ENCODE measurements at places on chromosomes 5 and 9.

DNA sequence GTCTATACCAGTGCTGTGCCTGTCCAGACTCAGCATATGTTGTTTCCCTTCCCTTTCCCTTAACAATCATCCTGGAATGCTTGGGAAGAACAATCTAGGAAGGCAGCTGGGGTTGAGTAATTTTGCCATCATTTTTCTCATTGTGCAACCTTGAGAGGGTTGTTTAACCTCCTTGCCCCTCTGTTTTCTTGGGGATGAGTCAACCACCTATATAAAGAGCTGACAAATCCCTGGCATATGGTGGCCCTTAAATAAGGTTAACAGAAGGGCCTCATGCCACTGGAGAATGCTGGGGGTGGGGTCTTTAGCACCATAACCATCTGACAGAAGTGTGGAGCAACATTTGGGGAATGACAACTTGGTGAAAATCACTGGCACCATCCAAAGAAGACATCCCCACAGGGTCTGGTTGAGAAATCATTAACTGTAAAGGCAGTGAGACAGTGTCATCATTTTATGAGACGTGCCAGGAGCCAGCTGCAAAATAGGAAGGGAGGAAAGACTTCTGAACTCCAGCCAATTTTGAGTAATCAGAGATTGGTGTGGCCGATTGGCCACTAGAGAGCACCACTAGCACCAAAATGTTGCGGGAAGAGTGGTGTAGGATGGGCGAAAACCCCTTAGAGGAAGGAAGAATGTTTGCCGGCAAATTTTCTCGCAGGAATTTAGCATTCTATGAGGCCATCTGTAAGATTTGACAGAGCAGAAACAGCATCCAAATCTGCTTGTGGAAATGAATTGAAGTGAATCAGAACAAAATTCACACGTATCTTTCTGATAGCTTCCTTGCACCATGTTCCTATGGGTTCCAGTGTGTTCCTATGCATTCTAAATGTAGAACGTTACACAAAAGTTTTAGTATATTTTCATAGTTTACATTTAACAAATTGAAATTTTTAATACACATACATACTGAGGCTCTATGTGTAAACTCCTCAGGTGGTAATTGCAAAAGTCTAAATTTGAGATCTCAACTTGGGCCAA lies 113.8 kb downstream of the MSX2 start:
- DNase-seq, result no peak

GRCh38 chr5:110048491-110048890 lies 358.8 kb downstream of the MAN2A1 start:
- DNase-seq, result no peak

DNA sequence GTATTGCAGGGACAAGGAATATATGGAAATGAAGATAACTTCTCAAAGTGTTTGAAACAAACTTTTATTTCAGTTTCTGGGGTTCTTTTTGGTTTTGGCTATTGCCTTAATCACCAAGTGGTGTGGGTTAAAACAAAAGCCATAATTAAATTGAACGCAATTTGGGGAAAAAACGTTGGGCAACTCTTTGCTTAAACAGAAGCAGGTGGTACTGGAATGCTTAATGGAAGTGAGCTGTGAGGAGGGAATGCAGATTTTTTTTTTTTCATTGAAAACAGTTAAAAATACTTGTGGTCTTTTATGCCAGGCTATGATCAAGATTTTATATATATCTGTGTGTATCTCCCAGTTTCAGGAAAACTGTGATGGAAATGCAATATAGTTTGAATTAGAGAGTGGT lies 195.7 kb upstream of the TUT7 start:
- DNase-seq, result no peak

DNA sequence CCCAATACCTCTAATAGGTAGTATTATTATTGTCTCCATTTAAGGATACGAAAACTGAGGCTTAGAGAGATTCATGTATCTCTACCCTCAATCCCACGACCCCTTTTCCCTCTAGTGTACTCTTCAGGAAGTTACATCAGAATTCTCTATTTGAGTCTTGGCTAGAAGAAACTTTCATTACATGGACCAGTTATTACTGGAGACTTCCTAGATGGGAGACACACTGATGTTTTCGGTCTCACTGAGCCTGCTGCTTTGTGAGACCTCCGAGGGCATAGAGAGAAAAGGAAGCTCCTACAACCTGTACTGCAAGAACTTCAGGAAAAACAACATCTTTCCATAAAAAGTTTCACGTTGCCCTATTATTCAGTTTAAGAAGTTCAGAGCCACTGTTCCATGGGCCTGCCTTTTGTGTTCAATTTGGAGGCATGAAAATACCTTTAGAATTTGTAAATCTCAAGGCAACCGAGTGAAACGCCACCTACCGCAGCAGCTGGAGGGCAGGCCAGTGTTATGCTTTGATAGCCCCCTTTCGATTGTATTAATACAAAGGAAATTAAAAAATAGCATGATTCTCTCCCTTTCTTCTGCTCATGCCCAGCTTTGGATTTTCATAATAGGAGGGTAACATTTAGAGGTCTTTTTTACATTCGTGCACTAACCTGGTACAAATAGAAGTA lies 223.3 kb downstream of the EBF1 start:
- DNase-seq, result no peak

- DNase-seq, result no peak
Measured at GRCh38 chr9:101479338-101480030, 43.9 kb upstream of the ALDOB start.

GRCh38 chr5:125317536-125317995 lies 571.1 kb upstream of the ZNF608 start:
- no peak for DNase-seq

GRCh38 chr5:54017580-54017979 lies 292.8 kb downstream of the ARL15 start:
- DNase-seq, result no peak

DNA sequence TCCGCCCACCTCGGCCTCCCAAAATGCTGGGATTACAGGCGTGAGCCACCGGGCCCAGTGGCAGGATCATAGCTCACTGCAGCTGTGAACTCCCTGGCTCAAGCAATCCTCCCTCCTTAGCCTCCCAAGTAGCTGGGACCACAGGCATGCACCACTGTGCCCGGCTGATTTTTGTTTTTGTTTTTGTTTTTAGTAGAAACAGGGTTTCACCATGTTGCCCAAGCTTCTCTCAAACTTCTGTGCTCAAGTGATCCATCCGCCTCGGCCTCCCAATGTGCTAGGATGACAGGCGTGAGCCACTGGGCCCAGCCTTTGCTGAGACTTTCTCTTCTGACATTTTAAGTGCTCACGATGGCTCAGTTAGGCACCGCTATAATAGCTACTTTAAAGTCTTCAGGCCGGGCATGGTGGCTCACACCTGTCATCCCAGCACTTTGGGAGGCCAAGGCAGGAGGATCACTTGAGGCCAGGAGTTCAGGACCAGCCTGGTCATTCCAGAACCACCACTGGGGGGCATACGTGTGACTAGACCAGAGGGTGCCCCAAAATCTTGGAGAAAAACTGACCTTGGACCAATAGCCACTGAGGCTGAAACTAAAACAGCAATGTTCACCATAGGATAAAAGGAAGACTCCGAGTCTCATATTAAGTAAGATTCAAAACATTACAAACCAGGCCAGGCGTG lies 3.1 kb upstream of the ENTPD8 start:
- DNase-seq, result no peak

DNA sequence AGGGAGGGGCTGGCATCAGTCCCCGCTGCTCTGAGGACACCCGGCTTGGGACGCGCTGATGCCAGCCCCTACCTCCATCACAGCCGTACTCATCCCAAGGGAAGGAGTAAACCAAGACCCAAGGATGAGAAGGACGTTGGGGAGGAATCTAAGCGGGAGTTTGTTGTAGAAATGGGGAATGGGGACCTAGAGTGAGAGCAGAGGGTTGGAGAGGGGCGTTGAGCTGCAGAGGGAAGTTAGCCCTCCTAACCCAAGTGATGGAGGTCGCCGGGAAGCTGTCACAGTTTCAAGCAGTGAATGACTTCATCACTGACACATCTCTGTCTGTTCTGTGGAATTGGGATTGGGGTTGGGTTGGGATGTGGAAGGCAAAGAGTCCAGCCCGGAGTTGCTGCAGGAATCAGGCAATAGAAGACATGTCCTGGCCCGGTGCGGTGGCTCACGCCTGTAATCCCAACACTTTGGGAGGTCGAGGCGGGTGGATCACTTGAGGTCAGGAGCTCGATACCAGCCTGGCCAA lies 759 bp upstream of the SUSD1 start:
- no peak for DNase-seq

DNA sequence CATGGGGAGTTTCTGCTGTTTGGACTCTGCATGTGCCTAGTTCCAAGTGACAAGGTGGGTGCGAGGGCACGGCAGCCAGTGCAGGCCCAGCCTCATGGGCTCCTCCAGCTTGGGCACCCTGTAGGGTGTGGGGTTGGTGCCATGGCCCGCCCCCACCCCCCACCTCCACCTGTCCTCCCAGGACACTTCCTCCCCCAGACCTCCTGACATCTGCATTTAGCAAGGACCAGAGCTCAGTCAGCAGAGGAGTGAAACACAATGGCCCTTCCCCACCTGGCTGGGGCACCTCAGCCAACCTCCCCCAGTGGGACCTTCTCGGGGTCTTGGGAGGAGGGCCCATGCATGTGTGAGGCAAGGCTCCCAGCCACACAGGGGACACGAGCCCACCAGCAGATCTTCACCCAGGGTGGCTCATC lies 1.9 kb upstream of the NKD2 start:
- DNase-seq, result no peak

DNA sequence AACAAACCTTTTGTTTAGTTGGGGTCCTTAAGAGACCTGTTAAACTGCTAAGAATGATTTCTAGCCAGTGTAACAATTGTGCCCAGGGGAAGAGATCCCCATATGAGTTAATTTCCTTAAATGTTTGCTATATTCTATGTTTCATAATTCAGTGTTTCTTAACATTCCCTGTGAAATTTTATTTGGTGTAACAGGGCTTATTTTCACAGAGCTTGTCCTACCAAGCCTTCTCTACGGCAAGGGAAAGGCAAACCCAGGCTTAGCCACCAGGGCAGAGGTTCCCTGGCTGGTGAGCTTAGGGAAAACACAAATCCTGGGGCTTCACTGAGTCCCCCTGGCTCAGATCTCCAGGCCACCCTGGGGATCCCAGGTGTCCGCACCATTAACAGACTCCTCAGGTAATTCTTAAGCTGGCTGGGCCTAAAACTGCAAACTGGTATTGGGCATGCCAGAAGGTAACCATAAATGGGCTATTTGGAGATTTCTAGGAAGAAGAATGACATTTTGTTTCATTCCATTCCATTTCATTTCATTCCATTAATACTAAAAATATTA lies 17.0 kb upstream of the LCP2 start:
- no peak for DNase-seq

GRCh38 chr5:65721050-65721719 lies 724 bp downstream of the SGTB start:
- no peak for DNase-seq

- no peak for DNase-seq
Measured at GRCh38 chr9:29769019-29769418, 2195.7 kb upstream of the C9orf72 start.

DNA sequence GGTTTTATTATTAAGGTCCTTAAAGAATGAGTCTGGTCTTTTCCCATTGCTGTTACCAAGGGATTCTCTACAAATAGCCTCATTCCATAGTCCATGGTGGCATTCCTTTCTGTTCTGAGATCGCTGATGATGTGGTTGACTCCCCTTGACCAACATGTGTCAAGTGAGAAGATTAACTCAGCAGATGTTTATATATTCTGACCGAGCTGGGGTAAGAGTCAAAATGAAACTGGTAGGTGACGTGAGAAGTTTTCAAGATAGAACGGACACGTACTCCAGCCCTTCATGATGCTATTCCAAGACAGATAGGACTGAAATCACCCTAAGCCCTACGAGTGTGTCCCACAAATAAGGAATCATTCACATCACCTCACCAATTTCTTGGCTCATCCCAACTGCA lies 155.5 kb upstream of the WWC1 start:
- DNase-seq, result no peak

- no peak for DNase-seq
Measured at GRCh38 chr5:172445866-172446265, 8.5 kb downstream of the SH3PXD2B start.

DNA sequence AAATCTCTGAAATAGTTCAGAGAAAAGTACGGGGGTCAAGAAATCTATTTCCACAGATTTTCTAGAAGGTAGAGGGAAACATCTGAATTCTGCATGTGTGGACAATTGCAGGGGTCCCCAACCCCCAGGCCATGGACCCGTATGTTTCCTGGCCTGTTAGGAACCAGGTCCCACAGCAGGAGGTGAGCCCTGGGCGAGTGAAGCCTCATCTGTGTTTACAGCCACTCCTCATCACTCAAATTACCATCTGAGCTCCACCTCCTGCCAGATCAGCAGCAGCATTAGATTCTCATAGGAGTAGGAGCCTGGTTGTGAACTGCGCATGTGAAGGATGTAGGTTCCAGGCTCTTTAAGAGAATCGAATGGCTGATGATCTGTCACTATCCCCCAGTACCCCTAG lies 200.5 kb upstream of the EDIL3 start:
- DNase-seq, result no peak

DNA sequence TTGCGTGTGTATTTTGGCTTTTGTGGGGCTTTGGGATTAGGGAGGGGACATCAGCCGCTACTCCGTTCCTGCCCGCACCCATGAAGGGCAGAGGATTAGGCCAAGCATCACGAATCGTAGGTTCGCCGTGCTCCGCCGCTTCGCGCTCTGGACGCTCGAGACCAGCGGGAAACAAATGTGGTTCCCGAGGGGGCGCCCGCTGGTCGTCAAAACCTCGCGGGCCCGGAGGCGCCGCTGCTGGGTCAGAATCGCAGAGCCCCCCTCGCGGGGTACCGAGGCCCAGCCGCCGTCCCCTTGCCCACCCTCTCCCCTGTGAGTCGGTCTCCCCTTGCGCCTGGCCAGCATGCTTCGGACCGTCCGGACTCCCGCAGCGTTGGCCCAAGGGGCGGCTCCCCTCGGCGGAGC lies 2.3 kb upstream of the PAX5 start:
- no peak for DNase-seq

GRCh38 chr5:81779125-81779915 lies 28.4 kb upstream of the SSBP2 start:
- peak; percentile 6 for DNase-seq

- DNase-seq, result no peak
Measured at GRCh38 chr9:33813712-33814641, 3.0 kb upstream of the UBE2R2 start.

GRCh38 chr5:107516452-107517184 lies 154.1 kb downstream of the EFNA5 start:
- DNase-seq, result no peak
